Activated T-helper 1 cell treated with anti-CD3 and anti-CD28 coated beads, Interleukin-2, amount 50 U/mL, for 16 hours (primary cell): ENCODE measurements at places on chromosomes 13 and 19.
A peak's percentile ranks its signal among the peaks of the same experiment; 100 is the strongest.

DNA sequence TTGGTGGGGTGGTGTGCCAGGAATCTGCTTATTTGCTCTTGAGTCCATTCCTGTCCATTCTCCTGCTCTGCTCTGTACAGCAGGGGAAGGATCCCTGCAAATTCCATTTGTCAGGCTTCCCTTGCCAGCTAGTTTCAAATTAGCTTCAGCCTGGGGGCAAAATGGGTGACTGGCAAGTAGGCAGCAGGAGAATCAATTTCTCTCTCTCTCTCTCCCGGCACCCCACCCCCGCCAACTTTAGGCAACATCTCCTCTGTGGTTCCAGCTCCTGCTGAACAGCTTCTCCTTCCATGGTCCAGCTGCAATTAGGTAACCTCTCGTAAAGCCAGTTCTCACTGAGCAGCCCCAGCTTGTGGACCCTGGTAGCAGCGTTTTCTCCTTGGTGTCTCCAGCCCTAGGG lies 6.7 kb upstream of the MYCBP2 start:
- no peak for DNase-seq

- no peak for DNase-seq
These were observed 1.2 kb upstream of the TMEM147 start for GRCh38 chr19:35544110-35544802.

DNA sequence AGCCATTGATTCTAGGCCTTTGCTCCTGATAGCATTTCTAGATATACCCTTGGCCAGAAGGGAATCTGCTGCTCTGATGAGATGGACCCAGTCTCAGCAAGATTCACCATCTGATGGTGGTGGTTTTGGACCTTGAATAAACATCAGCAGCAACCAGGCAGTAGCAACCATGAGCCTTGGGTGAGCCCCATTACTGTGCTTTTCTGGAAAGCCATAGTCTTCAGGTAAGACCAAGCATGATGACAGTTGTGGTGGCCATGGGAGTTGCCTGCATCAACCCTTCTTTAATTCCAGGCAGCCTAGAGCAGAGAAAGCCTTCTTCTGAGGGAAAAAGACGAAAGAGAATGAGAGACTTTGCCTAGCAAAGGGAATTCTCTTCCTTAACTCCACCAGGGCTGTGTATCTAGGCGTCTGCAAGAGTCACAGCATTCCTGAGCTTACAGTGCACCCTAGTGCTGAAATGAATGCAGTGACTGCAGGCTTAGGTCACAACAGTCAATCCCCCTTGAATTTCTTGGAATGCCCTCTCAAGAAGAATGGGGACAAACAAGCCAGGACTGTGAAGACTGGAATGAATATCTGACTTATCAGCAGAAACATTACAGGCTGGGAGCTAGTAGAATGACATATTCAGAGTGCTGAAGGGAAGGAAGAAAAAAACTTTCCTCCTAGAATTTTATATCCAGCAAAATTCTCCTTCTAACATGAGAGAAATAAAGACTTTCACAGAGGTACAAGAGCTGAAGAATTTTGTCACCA lies 942.4 kb upstream of the PCDH20 start:
- DNase-seq: no peak

DNA sequence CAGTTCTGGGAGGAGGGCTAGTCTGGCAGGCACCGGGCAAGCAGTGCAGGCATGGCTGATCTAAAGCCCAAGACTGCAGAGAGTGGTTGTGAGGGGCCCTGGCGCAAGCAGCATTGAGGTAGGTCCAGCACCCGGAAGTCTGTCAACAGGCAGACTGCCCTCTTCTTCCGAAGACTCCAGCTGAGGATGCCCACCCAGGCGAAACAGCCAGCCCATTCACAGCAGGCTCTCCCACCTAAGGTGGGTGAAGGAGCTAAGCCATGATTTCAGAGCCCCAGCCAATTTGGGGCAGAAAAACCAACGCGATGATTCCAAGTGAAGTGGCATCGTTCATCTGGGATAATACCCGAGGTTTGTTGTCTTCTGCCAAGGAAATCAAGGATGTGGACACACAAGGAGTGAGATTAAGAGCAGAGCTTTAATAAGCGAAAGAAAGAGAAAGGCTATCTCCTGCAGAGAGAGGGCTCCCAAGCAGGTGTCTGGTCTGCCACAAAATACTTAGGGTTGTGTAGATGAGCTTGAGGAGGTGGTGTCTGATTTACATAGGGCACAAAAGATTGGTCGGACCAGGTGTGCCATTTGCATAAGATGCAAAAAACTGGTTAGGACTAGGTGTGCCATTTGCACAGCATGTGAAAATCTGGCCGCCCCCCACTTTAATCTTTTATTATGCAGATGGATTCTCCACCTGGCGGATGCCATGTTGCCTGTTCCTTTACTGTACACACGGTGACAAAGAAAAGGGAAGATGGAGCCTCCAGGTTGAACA lies 22.6 kb downstream of the FAM124A start:
- no peak for DNase-seq

DNA sequence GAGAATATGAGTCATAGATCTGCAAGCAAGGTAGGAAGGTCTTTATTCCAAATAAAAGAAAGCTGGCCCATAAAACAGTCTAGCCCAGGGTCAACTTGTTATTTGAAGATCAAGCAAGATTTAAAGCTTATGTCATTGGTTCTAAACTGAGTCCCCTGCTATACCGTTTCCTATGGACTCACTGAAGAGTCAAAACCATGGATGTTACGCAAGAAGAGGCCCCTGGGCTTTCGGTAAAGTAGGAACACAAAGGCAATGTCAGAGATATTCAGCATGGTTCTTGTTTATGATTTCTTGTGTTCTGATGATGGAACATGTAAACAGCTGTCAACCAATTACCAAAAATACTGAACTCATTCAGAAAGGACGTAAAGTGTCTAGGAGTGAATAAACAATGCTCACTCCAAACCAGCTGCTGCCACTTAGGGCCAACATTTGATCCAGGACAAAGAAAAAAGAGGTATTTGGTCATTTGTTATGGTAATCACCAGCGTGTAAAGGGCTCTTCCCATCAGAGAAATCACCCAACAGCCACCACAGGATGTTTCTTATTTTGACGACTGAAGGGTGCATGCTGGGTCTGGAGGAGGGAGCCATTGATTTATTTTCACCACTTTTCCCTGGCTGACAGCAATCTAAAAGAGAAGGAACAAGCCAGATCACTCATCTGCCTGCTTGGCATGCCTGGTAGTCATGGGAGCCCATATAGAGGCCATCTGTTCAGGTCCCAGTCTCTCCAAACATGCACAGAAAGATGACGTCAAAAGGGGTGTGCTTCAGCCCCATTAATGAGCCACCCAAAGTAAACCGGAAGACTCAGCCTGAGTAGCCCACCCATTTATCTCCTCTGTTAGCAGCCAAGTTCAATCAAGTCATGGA lies 68.3 kb downstream of the FGF14 start:
- DNase-seq: no peak

DNA sequence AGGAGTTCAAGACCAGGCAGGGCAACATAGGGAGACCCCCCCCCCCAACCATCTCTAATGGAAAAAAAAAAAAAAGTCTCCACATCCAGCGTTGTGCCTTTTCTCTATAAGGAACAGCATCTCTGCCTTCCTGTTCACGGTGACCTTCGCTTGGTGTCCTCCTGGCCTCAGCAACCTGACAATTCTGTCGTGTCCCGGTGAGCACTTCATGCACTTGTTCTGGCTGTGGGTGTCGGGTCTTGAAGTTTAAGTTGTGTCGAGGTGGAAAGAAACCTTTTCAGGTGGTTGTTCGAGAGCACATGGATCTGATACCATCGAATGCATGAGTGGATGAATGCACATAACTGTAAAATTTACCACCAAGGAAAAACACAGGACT lies 594 bp downstream of the ZNF559 start:
- DNase-seq: no peak

- no peak for DNase-seq
These were observed 1.6 kb downstream of the PPP1R13L start for GRCh38 chr19:45403272-45403671.

DNA sequence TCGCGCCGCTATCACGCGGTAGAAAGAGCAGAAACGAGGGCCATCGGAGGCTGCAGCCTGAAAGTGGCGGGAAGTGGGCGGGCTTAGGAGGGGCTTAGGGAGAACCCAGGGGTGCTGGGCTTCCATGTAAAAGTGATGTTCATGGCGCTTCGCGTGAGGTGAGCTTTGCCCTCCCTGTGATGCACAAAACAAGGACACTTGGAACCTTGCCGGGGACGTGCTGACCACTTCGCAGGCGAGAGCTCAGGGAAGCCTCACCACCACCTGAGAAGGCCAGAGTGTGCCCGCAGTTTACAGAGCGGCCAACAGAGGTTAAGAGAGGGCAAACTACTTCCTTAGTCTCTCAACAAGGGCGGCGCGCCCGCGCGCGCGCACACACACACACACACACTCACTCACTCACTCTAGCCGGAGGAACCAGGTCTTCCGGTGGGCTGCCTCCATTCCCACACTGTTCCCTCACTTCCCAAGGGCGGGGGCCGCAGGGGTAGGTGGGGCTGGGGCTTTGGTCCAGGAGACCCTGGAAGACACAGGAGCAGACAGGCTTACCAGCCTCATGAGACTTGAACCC lies 651 bp downstream of the GAPDHS start:
- DNase-seq: peak; percentile 9

DNA sequence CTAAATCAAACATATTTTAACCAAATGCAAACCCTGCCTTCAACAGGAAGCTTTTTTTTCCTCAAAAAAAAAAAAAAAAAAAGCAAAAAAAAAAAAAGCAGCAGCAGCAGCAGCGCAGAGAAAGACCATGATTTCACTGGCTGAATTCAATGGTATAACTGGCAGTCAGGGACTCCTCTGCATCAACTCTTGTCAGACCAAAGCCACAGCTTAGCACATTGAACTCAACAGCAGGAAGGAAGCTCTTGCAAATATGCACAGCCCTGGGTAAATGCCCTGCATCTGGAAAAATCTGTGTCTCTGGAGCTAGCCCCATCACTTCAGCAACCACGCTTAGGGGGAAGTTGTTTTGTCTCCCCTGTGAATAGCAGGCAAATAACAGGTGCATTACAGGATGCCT lies 17.6 kb upstream of the DHRS12 start:
- DNase-seq: no peak

GRCh38 chr13:26539738-26540292 lies 17.7 kb upstream of the WASF3 start:
- no peak for DNase-seq

- DNase-seq: no peak
These were observed 29.2 kb downstream of the C2CD4C start for GRCh38 chr19:379796-380195.

GRCh38 chr13:101291646-101292515 lies 124.4 kb downstream of the NALCN start:
- DNase-seq: no peak

DNA sequence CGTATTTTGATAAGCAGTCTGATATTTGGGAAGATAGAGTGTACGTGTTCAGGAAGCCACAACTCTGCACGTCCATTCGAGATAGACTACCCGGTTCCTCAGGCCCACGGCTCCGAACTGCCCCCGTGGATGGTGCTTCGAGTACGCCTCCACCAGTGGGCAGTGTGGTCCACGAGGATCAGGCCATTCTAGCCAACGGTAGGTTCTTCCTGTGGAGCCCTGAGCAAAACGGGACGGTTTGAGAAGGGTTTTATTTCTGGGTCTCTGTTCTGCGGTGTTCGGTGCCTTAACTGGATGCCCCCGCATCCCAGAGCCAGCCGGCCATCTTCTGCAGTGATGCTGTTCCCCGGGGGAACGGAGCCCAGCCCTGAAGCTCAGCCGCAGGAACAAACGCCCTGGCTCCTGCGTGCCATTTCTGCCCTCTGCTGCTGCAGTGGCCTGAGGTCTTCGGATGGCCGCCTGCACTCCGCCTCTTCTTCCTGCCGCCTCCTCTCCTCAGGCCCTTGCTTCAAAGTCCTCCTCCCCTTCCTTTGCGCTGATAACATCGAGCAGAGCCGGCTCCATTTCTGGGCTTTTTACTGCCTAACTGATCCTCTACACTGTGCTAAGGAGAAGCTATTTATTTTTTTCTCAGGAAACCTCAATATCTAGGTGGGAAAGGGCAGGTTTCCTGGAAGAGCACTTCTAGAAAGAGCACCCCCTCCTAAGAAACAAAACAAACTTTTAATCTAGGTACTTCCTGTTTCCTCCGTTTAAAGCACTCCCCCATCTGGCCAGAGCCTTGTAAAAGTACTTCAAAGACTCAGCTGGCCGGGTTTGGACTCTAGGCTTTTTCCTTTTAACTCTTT lies 36.2 kb upstream of the SLC46A3 start:
- DNase-seq: no peak

DNA sequence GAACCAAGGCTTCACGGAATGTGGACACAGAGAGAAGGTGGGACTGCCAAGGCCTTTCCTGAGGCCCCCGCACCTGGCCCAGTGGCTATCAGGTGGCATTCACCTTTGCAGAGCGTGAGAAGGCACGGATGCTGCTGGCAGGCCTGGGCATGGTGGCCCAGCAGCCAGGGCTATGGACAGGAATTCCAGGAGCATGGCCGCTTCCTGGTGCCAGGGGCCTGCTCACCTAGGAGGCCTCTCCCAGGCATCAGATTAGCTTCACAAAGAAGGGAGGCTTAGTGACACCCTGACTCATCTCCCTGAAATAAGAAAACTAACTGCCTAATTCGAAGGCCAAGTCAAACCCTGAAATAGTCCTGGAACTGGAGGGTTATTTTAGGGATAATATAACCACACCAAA lies 155.8 kb downstream of the TEX29 start:
- no peak for DNase-seq

DNA sequence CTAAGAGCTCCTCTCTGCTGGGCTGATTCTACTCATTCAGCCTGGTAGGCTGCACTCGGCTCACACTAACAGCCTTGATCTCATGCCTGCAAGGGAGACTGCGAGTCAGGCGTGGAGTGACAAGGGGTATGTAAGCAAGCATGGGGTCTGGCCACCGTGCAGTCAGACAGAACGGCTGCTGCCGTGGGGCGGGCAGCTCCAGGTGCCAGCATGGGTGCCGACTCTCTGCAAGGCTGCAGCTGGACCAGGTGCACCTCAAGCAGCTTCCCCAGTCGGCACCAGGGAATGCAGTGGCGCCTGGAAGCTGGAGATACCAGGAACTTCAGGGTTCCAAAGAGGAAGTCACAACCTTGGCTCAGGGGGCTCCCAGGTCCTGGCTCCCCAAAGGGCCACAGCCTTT lies 892.3 kb downstream of the OLFM4 start:
- no peak for DNase-seq
